ENCODE measurements at places on chromosomes 3 and 15. TPM values are rescaled to one million over a fixed set of nuclear protein-coding genes. Genes with fewer than 3 reads are reported as not detected.

- DNase-seq = no peak
These were observed 1.3 kb downstream of the CFAP100 start for GRCh38 chr3:126395846-126396513.

- DNase-seq = no peak
These were observed 350.6 kb downstream of the PLCL2 start for GRCh38 chr3:17235310-17235709.

DNA sequence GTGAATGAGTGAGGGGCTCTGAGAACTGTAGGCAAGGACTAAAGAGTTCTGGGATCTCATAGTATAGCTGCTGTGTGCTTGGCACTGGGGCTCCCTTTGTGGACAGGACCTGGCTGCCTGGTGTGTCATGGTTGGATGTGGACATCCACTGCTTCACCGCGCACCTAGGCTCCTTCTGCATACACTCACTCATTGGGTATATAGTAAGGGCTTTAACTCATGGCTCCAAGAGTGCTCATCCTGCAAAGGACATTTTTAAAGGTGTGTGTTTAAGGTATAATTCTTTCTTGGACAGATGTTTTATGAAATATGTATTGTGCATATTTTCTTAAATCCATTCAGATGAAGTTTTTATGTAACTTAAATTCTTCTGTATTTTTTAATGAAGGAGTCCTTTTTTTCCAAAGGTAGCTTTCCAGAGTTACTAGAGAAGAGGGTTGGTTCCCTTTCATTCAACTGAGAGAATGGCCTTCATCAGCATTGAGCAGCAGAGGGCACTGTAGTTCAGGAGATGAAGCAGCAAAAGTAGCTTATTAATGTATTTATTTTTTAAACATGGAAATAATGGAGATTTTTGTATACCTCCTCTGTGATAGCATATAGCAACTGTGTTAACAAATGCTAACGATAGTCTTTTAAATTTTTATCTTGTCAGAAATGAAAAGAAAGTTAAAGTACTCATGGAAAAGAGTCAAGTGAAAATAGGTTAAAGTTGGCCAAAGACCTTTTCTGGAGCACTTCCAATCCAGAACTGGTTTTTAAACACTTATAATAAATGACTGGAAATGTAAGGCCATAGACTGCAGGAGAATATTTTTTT is 25.2 kb downstream of the OXNAD1 start:
- no peak for DNase-seq

GRCh38 chr3:178588628-178589027 is 52.4 kb downstream of the KCNMB2 start:
- DNase-seq = no peak

DNA sequence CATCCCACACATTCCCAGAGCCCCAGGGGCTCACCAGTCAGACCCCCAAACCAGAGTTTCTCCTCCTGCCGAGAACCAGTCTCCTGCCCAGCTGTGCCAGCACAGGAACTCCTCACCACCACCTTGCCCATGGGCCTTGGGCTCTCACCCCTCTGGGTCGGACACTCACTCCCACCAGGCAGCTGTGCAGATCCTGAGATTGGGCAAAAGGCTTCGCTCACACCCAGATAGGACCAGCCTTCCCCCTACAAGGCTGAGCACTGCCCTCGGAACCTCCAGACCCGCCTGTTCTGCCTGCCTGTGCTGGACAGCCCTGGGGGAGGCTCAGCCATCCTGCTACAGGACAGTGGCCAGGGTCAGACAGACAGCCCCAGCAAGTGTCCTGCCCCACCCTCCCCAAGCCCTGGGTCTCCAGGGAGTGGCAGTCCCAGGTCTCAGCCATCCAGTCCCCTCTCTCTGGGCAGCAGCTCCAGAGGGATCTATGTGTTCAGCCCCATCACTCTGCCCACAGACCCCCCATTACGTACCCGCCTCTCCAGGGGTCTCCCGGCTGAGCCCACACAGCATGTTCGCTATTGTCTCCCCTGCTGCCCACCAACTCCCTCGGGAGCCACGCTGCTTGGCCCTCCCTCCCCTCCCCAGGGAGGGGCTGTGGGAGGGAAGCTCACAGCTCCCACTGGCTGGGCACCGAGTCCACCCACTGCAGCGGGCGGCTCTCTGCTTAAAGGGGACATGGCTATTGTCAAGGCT is at the start of gene GRIP2:
Gene GRIP2, minus strand, starts transcription at position 601 of the 750 bp plus-strand sequence. Its CDS starts 34 bp downstream, at position 567.
- DNase-seq = no peak

GRCh38 chr3:159451067-159451466 is 537.6 kb upstream of the IL12A start:
- no peak for DNase-seq

DNA sequence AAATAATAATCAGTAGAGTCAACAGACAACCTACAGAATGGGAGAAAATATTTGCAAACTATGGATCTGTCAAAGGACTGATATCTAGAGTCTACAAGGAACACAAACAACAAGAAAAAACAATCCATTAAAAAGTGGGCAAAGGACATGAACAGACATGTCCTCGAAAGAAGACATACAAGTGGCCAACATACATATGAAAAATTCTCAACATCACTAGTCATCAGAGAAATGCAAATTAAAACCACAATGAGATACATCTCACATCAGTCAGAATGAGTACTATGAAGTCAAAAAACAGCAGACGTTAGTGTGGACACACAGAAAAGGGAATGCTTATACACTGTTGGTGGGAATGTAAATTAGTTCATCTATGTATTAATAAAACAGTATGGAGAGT is 33.7 kb downstream of the SLC2A2 start:
- no peak for DNase-seq

GRCh38 chr3:39205919-39206516 is 13.6 kb upstream of the XIRP1 start:
- DNase-seq = no peak

The OR4F15 gene
- not detected for total RNA-seq

The C2CD4B gene
- 2.2 TPM for total RNA-seq

The STRIT1 gene
- 1.4 TPM for total RNA-seq

The VPS8 gene
- total RNA-seq = 200 TPM
